ENCODE measurements at places on chromosomes 3 and 15.

GRCh38 chr3:123071146-123071545, 4.3 kb downstream of the PDIA5 start:
- no peak for DNase-seq

DNA sequence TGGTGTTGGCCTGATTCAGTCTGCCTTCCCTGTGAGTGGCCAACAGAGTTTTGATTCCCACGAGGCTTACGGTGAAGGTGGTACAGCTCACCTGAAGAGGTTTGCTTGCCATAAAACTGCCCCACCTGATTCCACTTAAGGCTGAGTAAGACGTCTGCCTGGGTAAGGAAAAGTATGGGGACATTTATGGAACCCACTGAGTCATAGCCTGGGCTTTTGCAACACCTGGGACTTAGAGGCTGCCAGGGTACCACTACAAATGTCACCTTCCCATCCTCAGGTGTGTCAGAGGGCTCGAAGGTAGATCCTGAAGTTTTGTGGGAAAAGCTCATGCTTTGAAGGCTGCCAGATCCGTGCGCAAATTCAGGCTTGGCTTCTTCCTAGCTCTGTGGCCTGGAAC, 56.9 kb upstream of the SLCO2A1 start:
- DNase-seq: no peak

DNA sequence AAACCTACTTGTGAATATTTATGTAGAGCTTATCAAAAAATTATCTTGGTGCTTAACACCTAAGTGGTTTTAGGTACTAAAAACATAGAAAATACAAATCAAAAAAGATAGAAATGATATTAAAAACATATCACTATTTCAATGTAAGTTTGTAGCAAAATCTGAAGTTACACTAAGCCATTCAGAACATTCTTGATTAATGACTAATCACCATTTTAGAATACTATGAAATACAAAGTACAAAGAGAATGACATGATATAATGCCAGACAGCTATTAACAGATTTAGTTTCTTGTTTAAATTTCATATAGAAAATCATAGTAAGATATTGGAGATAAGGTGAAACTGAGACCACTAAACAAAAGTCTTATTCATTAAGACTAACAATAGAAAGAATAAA, 169.7 kb upstream of the AGTR1 start:
- no peak for DNase-seq

DNA sequence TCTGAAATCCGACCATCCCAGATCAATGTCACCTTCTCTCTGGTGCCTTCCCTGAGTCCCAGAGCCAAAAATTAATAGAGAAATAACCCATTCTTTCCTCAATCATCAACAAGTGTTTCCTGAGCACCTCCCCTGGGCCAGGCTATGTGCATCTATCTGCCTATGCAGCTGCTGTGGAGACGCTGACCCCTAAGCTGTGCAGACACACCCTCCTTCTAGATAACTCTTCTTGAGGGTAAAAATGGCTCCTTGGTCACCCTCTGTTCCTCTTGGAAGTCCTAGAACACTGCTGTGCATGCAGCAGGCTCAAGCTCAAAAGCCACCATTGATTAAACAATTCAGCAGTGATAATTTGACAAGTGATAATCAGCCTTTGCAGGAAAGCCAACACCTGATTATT, 18.4 kb downstream of the CA12 start:
- DNase-seq: no peak

GRCh38 chr3:43183456-43183855, 77.6 kb upstream of the POMGNT2 start:
- no peak for DNase-seq

GRCh38 chr3:60955034-60955433, 296.2 kb downstream of the FHIT start:
- no peak for DNase-seq

- DNase-seq: no peak
Observed at GRCh38 chr3:4551051-4551711, 58.0 kb downstream of the ITPR1 start.

Measured in GM10248 (cell line).